ENCODE measurements at places on chromosomes 1 and 21. TPM values are rescaled to one million over a fixed set of nuclear protein-coding genes. Genes with fewer than 3 reads are reported as not detected.

LMX1A gene
- not detected for total RNA-seq

C1orf185 gene
- not detected for total RNA-seq

DNA sequence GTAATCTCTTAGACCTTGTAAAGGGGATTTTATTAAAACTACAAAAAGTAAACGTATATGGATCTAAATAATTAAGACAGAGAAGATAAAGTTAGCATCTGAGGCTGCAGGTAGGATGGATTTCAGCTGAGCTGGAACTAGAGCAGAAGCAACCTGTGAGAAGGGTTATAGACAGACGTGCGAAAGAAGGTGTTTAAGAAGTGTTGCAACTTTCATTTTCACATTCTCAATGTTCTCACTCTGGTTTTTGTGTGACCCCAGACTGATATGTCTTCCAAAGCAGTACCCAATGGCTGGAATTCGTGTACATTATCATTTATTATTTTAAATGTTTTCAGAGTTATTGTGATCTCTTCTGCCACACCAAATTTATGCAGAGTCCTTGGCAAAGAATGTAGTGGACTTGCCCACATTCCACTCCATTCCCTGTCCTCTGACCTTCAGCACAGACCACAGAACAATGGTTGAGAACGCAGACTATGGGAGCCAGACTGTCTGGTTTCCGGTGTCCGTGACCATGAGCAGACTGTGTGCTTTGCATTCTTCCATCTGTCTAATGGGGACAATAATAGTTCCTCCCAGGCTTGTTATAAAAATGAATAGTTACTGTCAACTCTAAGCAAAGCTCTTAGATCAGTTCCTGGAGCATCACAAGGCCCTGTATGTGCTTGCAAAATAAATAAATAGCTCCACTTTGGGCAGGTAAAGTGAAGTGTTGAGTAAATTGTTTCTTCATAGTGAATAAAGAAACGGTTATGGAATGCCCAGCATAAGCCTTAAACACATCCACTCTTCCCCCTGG is 140.6 kb upstream of the SAMSN1 start:
- DNase-seq: no peak

- DNase-seq: no peak
Observed at GRCh38 chr1:109846162-109846561, 64.5 kb upstream of the CSF1 start.

GRCh38 chr1:54952950-54953718 is 27.3 kb upstream of the TMEM61 start:
- peak; percentile 42 for DNase-seq

DNA sequence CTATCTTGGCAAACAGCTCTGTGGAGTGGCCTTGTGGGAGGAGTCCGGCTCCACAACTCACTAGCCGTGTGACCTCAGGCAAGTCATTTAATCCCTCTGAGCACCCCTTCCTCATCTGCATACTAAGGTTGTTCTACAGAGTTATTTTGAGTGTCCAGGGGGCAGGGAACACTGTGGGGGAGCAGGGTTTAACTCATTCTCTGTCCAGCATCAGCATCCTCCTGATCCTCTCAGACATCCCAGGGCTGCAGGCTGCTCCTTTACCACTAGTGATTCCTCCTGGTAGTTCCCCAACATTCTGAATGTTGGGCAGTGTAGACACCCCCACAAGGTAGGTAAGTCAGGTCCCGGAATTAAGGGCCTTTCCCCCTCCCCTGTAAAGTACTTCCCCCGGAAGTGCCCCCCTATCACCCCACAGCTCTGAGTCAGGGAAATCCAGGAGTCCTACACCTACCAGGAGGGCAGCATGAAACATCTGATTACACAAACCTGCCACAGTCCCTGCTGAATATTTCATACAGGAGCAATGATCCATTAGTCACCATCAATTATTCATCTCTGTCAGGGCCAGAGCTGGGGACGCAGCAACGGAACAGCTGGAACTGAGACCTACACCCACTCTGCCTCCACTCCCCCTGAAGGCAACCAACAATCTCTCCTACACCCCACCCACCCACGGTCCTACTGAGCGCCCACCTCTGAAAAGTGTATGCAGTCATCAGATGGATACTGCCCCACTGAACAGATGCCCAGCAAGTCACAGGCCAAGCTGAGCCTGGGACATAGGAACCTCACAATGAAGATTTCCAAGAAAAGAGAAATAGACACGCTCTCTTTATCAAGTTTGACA is 20.5 kb downstream of the SYT2 start:
- DNase-seq: no peak

DNA sequence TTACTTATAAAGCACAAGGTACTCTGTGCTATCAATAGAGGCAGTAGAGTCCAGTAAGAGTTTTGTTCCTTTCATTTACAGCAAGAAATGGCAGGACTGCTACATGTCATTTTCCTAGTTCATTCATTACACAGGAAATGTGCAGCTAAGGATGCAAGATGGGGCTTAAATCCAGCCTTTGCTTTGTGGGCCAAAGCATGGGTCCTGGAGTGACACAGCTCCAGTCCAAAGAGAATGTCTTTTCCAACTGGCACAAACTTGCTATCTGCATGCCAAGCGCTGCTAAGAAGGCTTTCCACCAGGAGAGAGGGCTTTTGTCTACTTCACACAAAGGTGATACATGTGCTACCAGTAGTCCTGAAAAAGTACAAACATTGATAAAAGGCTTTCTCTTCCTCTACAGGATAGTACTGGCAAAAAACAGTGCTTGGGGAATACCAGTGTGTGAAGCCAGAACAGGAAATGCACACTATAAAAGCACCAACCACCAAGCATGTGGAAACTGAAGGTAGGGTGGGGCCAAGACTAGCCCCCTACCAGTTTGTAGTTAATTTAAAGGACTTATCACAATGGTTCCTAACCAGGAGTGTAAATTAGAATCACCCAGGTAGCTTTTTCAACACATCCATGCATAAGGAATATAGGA is 68.7 kb downstream of the ARID4B start:
- no peak for DNase-seq

DNA sequence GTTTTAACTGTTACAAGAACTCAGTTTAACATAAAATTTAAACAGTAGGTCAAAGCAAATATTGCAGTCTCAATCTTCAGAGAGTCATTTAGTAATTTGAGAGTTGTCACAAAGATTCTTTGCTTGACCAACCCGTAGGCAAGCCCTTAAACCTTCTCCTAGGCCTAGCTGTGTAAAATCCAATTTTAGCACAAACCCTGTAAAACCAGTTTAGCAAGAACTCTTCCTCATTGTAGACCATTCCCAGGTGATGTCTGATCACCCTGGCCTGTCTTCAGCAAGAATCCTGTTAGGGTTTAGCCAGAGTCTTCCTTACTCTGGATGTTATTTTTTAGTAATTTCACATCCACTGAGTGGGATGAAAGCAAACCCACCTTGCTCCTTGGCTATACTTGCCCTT is 30.1 kb downstream of the LRIG2 start:
- peak; percentile 3 for DNase-seq

GRCh38 chr1:6723621-6724428 is 22.2 kb upstream of the DNAJC11 start:
- DNase-seq: no peak

NECTIN4 gene
- total RNA-seq: 42.4 TPM

GRCh38 chr1:228490120-228491078 is 3.2 kb downstream of the RNF187 start:
- DNase-seq: no peak

DNA sequence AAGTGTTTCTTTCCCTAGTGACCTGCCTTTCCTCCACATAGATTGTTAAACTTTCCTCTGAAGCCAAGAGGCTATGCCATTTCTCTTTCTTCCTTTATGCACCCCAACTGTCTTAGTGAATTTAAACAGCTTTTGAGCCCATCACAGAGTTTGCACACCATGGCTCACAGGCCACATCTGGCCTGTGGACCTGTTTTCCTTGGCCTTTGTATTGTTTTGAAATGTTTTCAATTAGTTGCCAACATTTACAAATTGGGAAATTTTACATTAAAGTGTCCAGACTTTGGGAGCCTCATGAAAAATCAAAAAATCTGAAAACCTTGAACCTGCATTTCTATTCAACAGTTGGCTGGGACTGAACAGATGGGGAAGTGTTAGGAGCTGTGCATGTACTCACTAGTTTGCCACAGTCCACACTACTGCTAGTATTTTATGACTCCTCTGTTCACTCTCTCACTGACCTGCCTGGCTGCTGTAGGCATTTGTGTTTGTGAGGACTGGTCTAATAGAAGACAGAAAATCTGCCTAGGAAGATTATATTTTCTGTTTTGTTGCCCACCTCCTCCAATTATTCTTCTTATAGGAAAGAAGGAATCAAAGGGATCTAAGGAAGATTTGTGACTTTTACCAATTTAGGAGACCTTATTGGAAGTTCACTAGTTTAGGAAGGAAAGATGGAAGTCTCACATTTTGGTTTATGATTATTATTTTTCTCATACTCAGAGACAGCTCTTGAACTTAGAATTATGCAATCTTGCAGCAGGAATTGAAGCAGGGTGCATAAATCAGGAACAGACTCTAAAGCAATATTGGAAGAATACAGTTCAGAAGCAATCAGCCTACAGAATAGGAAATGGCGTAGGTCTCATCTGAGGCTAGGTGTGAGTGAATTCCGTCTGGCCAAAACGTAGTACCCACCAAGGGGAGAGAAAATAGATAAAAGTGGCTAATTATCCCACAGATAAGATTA is 134.7 kb downstream of the HLX start:
- no peak for DNase-seq

DNA sequence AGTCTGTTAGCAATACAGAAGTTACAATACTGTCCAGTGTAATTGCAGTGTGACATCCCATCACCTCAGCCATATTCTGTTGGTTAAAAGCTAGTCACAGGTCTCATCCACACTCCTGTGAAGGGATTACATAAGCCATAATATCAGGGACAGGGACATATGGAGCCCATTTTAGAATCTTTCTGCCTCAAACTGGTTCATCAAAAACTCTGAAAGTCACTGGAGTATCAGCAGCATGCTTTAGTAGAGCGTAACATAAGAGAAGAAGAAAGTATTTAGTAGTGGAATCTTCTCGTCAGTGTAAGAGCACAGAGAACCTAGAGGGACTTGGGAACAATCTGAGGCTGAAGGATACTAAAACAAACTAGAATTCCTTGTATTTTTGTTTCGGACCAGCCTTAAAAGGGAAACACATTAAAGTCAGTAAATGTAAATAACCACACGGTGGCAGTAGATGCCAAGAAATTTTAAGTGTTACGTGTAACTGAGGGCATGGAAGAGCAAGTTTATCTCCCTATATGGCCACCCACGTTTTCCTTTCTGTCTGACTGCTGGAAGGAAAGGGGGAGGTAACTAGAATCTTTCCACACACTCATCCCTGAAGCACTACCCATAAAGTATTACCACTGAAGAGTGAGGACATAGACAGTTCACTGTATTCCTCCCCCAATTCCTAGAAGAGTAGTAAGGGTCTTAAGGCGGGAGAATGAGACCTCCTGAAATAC is 41.6 kb upstream of the AGL start:
- peak; percentile 41 for DNase-seq

S100A12 gene
- not detected for total RNA-seq

AGRN gene
- total RNA-seq: 446 TPM

GRCh38 chr1:209875515-209875914 is 47.7 kb downstream of the UTP25 start:
- DNase-seq: peak; percentile 31

SAMD13 gene
- 1.8 TPM for total RNA-seq

DNA sequence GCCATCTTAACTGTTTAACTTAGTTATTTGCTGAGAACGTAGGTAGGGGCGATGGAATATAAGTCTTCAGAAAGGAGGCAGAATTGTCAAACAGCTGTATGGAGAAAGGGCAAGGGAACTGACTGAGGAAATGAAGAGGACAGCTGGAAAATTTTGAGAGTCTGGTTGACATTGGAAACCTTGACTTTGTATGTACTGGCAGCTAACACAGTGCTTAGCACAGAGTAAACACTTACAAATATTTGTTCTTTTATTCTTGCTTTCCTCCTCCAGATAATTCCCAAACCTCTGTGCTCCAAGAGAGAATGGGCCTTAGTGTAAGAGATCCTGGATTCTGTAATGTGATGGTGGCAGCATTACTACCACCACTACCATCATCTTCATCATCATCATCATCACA is 91.3 kb downstream of the ZSCAN20 start:
- no peak for DNase-seq

DNA sequence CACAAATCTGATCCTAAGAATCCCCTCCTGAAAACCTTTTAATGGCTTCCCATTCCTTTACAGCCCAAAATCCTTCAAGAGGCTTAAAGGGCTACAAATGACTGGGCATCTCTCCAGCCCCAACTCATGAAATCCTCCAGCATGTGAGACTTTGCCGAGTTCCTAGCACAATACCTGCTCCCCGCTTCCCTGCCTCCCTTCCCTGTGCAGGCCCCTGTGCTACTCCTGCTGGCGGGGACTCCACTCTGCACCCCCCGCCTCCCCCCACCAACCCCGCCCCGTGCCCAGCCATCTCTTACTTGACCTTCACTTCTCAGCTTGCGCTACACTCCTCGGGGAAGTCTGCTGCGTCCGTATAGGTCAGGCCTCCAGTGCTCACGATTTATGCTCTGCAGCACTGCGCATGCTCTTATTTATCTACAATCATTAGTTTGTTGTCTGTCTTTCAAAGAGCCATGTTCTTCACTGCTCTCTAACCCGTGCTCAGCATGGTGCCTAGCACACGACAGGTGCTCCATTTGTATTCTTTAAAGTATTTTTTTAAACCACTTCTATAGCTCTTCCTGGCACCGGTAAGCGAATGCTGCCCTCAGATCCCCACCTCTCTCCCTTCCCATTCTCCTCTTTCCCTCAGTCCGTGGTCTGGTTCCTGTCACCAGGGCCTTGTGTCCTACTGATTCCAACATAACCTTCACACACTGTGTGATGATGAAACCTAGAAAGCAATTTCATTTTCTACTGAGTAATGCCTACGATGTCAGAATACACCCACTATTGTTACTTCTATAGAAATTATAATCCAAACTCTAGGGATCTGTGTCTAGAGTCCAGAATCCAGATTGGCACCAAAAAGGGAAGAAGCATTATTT is 37.5 kb upstream of the PLA2G2C start:
- DNase-seq: no peak

- DNase-seq: peak; percentile 77
Observed at GRCh38 chr21:42593007-42593814, 60.2 kb upstream of the PDE9A start.

All from Calu3 (cell line).